ENCODE measurements at places on chromosomes 11 and 22.

- H3K27me3 ChIP-seq, result peaks cover 6% of the 10 kb centered on the region
- DNase-seq, result no peak
- H3K4me3 ChIP-seq, result peak overlapping the region; percentile 33
- H3K36me3 ChIP-seq, result no peaks in the 10 kb centered on the region
These were observed 5.3 kb upstream of the INS start for GRCh38 chr11:2166091-2166851.

DNA sequence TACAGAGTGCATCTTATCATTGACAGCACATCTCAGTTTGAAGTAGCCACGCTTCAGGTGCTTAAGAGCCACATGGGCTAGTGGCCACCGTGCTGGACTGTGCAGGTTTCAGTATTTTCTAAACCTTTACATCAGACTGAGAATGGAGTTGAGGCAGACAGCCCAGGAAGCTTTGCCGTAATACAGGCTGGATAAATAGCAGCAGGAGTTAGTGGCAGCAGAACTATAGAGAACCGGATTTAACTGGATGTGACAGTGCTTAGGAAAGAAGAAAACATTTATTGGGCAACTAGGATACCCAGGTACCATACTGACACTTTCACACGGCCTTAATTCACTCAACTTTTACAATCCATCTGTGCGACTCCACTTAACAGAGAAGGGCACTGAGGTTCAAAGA is 145.5 kb downstream of the LARGE1 start:
- H3K27ac ChIP-seq, result no peak overlapping the region
- no peak overlapping the region for H3K4me3 ChIP-seq
- H3K27me3 ChIP-seq, result no peaks in the 10 kb centered on the region
- H3K36me3 ChIP-seq, result no peaks in the 10 kb centered on the region

- no peaks in the 10 kb centered on the region for H3K4me1 ChIP-seq
- H3K36me3 ChIP-seq, result no peaks in the 10 kb centered on the region
- no peak for DNase-seq
- H3K4me3 ChIP-seq, result no peak overlapping the region
- H3K27ac ChIP-seq, result no peak overlapping the region
These were observed 13.6 kb upstream of the MTNR1B start for GRCh38 chr11:92955860-92956259.

DNA sequence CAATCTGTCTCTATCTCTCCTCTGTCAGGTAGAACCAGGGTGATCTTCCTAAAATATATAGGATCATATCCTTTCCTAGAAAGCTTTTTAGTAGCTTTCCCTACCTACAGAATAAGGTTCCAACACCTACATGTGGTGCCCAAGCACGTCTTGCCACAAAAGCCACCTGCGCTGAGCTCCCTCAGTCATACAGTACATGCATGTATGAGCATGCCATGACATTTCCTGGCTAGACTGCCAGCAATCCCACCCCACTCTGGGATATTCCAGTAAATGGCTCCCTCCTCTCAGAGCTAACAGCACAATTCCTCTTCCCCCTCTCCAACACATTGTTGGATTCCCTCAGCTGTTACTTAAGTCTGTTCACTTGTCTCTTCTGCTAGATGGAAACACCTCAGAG is 398.0 kb downstream of the TENM4 start:
- H3K36me3 ChIP-seq, result no peaks in the 10 kb centered on the region
- no peaks in the 10 kb centered on the region for H3K27me3 ChIP-seq
- no peak overlapping the region for H3K4me3 ChIP-seq
- DNase-seq, result no peak

DNA sequence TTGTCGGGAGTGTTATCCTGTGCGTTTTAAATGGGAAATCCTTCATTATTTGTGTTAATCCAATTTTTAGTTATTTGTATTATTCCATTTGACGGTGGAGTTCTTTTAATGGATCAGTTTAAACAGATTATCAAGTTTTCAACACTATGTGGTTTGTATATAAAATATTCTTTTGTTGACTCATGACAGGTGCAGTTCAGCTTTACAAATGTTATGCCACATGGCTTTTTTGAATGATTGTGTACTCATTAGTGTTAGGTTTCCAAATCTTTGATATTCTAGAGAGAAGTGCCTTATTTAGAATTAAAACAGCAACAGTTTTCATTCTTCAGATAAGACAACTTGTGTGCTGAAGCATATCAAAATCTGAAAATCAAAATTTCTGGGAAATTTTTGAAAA is 2.4 kb downstream of the JAM3 start:
- no peak overlapping the region for H3K4me3 ChIP-seq
- H3K4me1 ChIP-seq, result peaks cover 43% of the 10 kb centered on the region
- DNase-seq, result no peak
- H3K27me3 ChIP-seq, result no peaks in the 10 kb centered on the region

- H3K4me3 ChIP-seq, result no peak overlapping the region
- no peak overlapping the region for H3K27ac ChIP-seq
- DNase-seq, result no peak
- no peaks in the 10 kb centered on the region for H3K27me3 ChIP-seq
These were observed 54.3 kb downstream of the PISD start for GRCh38 chr22:31607696-31608095.

DNA sequence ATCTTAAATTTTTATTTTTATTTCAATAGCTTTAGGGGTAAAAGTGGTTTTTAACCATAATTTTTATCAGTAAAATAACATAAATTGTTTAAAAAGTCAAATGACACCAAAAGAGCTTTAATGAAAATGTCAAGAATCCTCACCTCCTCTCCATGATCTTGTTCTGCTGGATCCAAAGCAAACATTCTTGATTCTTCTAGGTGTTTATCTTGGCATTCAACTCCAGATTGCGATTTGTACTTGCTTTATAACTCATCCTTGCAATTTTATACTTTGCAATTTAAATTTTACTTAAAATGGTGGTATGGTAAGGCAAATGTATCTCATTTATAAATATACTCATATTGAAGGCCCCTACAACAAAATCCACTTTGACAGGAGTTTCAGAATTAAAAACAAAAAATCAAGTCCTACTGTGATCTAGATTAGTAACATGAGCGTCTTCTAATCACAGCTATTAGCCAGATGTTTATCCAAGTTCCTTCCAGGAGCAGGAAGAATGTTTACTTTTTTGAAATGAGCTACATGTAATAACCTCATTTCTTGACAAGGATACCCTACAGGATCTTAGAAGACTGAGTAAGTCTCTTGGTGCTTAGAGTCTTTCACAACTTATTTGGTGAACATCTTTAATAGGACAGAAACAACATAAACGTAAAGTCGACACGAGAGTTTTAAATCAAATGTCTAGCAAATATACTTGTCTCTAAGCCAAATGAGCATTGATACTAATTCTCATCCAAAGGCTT is 72.4 kb upstream of the CARD18 start:
- H3K27ac ChIP-seq, result no peak overlapping the region
- H3K4me1 ChIP-seq, result no peaks in the 10 kb centered on the region

GRCh38 chr22:17990942-17991341 is 33.4 kb downstream of the MICAL3 start:
- no peaks in the 10 kb centered on the region for H3K36me3 ChIP-seq
- H3K27ac ChIP-seq, result no peak overlapping the region
- DNase-seq, result no peak
- H3K4me3 ChIP-seq, result no peak overlapping the region
- no peaks in the 10 kb centered on the region for H3K27me3 ChIP-seq

- DNase-seq, result no peak
- H3K27ac ChIP-seq, result no peak overlapping the region
- H3K4me3 ChIP-seq, result no peak overlapping the region
- no peaks in the 10 kb centered on the region for H3K4me1 ChIP-seq
These were observed 23.7 kb downstream of the NCF4 start for GRCh38 chr22:36884349-36885158.

GRCh38 chr11:44389963-44390605 is 80.1 kb upstream of the ALX4 start:
- no peaks in the 10 kb centered on the region for H3K27me3 ChIP-seq
- H3K27ac ChIP-seq, result no peak overlapping the region
- no peaks in the 10 kb centered on the region for H3K36me3 ChIP-seq
- no peak overlapping the region for H3K4me3 ChIP-seq

DNA sequence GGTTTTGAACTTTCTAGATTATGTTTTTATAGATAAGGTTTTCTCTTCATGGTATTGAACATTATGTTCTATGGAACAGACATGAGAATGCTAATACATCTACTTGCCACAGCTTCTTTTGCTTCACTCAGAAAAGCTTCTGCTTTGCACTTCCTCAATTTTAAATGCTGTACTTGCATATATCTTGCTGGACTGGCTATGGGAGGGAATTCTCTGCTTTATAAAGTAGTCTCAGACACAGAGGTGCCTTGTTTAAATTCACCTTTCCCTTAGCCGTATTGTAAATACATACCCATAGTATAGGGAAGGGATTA is 173.9 kb downstream of the DDX10 start:
- H3K36me3 ChIP-seq, result no peaks in the 10 kb centered on the region
- no peaks in the 10 kb centered on the region for H3K27me3 ChIP-seq
- no peak overlapping the region for H3K27ac ChIP-seq

GRCh38 chr11:123241874-123242543 is 47.0 kb upstream of the CLMP start:
- H3K27ac ChIP-seq, result no peak overlapping the region

GRCh38 chr11:20260307-20260706 is 100.0 kb upstream of the DBX1 start:
- H3K27ac ChIP-seq, result no peak overlapping the region
- DNase-seq, result no peak

- no peak for DNase-seq
- peaks cover 27% of the 10 kb centered on the region for H3K4me1 ChIP-seq
- no peaks in the 10 kb centered on the region for H3K27me3 ChIP-seq
These were observed 24.5 kb upstream of the RAG2 start for GRCh38 chr11:36622431-36623136.

DNA sequence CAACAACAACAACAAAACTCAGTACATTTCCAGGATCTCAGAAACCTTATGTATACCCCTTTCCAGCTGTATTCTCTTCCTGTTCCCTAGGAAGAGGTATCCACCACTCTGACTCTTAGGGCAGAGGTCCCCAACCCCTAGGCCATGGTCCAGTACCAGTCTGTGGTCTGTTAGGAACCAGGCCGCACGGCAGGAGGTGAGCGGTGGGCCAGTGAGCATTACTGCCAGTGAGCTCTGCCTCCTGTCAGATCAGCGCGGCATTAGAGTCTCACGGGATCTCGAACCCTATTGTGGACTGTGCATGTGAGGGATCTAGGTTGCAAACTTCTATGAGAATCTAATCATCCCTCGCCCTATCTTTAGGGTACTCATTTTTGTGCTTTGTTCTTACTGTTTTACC is 43.9 kb upstream of the LMO1 start:
- H3K36me3 ChIP-seq, result no peaks in the 10 kb centered on the region
- H3K4me1 ChIP-seq, result no peaks in the 10 kb centered on the region
- no peak overlapping the region for H3K4me3 ChIP-seq
- DNase-seq, result no peak

- H3K27ac ChIP-seq, result no peak overlapping the region
- no peak for DNase-seq
- no peaks in the 10 kb centered on the region for H3K27me3 ChIP-seq
- no peaks in the 10 kb centered on the region for H3K4me1 ChIP-seq
- H3K36me3 ChIP-seq, result no peaks in the 10 kb centered on the region
These were observed 38.2 kb downstream of the OR2AG2 start for GRCh38 chr11:6733326-6734275.

- H3K36me3 ChIP-seq, result no peaks in the 10 kb centered on the region
- H3K4me1 ChIP-seq, result no peaks in the 10 kb centered on the region
- DNase-seq, result no peak
- no peak overlapping the region for H3K27ac ChIP-seq
- no peak overlapping the region for H3K4me3 ChIP-seq
These were observed 29.1 kb downstream of the DRD2 start for GRCh38 chr11:113446112-113446511.

GRCh38 chr11:70590356-70590991 is 192.1 kb downstream of the CTTN start:
- no peaks in the 10 kb centered on the region for H3K4me1 ChIP-seq
- H3K4me3 ChIP-seq, result no peak overlapping the region
- no peaks in the 10 kb centered on the region for H3K27me3 ChIP-seq
- DNase-seq, result no peak
- H3K27ac ChIP-seq, result no peak overlapping the region

GRCh38 chr22:29139965-29140782 is 65.5 kb upstream of the EMID1 start:
- DNase-seq, result no peak
- no peak overlapping the region for H3K27ac ChIP-seq
- peaks cover 8% of the 10 kb centered on the region for H3K36me3 ChIP-seq

DNA sequence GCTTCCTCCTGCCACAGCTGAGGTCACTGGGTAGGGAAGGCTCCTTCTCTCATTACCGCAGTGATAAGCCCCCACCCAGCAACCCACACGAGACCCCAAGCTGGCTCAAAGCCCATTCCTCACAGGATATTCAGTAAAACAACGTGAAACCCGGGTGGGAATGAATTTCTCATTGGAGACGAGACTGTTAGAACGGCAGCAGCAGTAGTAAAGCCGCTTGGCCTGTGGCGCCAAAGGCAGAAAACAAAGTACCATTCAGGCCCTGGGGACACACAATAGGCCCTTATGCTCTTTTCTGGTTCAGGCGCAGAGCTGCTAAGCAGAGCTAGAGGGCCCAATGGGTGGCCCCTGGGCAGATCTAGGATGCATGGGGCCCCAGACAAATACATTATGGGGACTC is 45.3 kb downstream of the PC start:
- H3K4me3 ChIP-seq, result no peak overlapping the region
- H3K27ac ChIP-seq, result no peak overlapping the region
- H3K4me1 ChIP-seq, result no peaks in the 10 kb centered on the region
- no peaks in the 10 kb centered on the region for H3K36me3 ChIP-seq

- H3K27me3 ChIP-seq, result no peaks in the 10 kb centered on the region
- peaks cover 22% of the 10 kb centered on the region for H3K4me1 ChIP-seq
- DNase-seq, result no peak
- peak overlapping the region; percentile 41 for H3K4me3 ChIP-seq
- no peak overlapping the region for H3K27ac ChIP-seq
These were observed 6.8 kb upstream of the LIF start for GRCh38 chr22:30253205-30253852.

DNA sequence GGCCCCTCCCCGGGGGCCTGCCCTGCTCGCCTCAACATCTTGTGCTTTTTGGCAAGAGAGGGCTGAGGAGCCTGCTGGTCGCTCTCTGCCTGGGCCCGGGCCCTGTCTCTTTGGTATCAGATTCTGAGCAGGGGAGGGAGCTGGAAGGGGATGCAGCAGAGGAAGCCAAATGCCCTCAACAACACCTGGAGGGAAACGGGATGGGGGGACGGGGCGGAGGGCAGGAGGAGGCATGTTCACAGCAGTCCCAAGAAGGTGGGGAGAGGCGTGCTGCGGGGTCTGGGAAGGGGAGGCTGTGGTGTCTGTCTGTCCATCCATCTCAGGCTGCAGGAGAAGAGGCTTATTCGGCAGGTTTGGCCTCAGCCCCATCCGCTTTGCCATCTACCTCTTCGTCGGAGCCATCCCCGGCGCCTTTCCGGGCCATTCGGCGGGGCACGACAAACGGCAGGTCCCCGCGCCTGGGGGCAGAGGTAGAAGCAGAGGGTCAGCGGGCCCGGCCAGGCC is 29.4 kb downstream of the APOL1 start:
- peaks cover 6% of the 10 kb centered on the region for H3K4me1 ChIP-seq
- no peak overlapping the region for H3K4me3 ChIP-seq
- DNase-seq, result no peak
- H3K27me3 ChIP-seq, result no peaks in the 10 kb centered on the region

- DNase-seq, result no peak
- H3K4me3 ChIP-seq, result no peak overlapping the region
- H3K27me3 ChIP-seq, result no peaks in the 10 kb centered on the region
These were observed 78.4 kb downstream of the ETS1 start for GRCh38 chr11:128508770-128509510.
